ENCODE measurements at places on chromosomes 13 and 19.

DNA sequence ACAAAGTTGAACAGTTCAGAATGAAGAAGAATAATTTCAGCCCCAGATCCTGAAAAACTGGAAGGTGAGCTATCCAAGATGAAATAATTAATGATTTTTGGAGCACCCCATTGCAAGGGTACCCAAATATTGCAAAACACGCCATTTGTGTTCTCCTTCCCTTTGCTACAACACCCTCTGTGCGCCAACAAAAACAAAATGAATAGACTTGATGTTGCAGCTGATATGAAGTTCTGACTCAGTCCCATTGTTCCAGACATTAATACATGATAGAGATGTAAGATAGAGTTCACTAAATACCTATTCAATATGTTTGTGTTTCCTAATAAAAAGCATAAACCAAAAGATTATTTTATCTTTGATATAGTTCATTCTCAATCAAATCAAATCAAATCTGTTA is 287.5 kb upstream of the SOX21 start:
- no peak for DNase-seq

GRCh38 chr19:17883627-17884410 is 12.1 kb downstream of the SLC5A5 start:
- DNase-seq = no peak

- DNase-seq = no peak
Measured at GRCh38 chr13:42392716-42393572, 121.0 kb downstream of the AKAP11 start.

DNA sequence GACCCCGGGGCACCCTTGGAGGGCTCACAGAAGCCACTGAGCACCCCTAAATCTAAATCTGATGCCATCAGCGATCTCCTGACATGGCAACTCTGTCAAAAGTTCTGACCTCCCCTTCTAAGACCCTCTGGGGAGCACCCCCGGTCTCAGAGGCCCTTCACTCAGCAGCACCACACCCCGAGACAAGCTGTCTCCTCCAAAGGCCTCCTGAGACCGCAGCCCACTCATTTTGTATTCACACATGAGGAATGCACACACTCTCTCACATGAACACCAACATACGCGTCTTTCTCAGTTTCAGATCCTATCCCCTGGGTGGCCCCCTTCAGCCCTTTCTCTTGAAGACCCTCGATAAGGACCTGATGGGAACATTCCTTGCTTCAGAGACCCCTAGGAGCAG is 2.6 kb downstream of the NDUFA11 start:
- DNase-seq = no peak

DNA sequence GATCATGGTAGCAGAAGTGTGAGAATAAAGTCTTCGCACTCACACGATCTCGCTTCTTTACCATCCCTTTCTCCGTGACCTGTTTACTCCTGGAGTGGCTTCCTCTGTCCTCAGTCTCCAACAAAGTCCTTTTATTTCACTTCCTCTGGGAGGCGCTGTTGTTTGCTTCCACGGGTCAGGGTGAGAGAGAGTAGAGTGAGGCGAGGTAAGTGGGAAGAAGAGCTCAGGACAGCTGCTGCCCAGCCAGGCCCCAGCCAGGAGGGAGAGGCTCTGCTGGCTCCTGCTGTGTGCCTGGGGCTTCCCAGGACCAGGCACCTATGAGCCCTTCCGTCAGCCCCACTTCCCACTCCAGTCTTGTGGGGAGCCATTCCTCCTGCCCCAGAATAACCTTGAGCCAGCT is 242.1 kb downstream of the FGF9 start:
- DNase-seq = no peak

DNA sequence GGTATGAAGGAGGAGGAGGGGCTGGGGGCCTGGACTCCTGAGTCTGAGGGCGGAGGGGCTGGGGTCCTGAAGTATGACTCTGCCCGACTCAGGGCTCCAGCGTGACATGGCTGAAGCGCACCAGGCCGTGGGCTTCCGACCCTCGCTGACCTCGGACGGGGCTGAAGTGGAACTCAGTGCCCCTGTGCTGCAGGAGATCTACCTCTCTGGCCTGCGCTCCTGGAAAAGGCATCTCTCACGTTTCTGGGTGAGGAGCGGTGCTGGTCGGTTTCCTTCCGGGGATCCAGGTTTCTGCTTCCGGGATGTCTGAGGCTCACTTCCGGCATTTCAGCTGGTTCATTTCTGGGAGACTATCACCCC is 1.2 kb downstream of the CPT1C start:
- DNase-seq = no peak

- DNase-seq = no peak
Measured at GRCh38 chr19:52648336-52649016, 10.3 kb upstream of the ZNF83 start.

GRCh38 chr19:13797870-13798269 is 2.6 kb downstream of the ZSWIM4 start:
- no peak for DNase-seq

DNA sequence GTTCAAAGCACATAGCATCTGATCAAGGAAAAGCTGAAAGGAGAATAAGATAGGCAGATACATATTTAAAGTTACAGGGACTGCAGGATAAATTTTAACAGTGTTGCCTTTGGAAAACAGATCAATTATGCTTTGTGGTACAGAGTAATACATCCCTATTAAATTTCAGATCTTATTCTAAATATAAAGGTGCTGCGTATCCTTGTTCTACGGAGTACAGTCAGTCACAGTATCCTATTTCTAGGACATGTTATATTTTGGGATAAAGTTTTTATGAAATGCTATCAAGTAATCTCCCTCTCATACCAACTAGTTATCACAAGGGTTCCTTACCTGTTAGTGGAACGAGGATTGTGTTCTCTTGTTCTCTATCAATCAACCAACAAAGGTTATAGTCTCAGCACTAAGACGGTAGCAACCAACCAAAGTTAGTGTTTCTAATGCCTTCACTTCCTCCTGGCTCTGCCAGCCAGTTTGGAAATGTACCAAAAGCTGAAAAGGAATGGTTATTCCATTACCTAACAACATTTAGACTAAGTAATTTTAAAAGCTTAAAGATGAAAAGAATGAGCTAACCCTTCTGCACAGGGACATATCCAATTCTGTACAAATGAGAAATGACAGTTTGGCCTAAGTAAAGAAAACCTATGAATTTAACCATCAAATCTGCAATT is 35.2 kb downstream of the TSC22D1 start:
- no peak for DNase-seq

- no peak for DNase-seq
Measured at GRCh38 chr13:33958964-33959363, 141.0 kb downstream of the RFC3 start.

DNA sequence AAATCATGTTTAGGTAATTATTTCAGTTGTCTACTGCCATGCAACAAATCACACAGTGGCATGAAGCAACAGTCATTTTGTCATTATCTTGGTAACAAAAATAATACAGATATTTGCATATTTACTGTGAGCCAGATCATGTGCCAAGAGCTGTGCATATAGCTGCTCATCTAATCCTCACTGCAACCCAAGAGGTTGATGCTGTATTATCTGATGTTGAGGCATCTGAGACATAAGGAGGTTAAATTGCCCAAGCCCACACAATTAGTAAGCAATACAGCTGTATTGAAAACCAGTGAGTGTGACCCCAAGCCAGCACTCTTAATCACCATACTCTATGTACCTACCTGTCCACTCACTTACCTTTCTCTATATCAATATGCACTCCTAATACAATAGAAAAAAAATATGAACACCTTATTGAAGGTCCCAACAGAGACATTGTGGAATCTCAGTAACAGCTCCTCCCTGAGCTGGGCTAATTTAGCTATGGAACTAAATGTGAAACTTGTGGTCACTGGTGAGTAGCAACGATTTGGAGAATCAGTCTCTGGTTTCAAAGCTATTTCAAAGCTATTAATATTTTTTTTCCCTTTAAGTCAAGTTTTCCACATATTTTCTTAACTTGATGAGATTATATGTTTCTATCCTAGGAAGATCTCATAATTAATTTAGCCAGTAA is 185.2 kb downstream of the KLF12 start:
- DNase-seq = no peak

- peak; percentile 64 for DNase-seq
Measured at GRCh38 chr19:14632286-14632685, 42.4 kb downstream of the ADGRE3 start.

DNA sequence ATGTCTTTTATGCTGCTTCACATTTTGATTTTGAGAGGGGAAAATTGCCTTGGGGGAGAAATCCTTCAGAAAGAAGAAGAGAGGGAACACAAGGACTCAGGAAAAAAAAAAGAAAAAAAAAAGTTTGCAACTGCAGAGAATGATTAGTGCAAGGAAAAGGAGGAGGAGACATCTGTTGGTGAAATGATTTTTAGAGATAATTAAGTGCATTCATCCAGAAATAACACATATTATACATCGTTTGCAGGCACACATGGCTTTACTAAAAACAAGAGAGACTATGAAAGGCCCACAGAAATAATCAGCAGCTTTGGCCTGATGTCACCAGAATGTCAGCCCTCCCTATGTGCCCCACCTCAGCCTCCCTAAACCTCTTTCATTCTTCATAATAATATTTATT is 1058.2 kb downstream of the PCDH9 start:
- no peak for DNase-seq

DNA sequence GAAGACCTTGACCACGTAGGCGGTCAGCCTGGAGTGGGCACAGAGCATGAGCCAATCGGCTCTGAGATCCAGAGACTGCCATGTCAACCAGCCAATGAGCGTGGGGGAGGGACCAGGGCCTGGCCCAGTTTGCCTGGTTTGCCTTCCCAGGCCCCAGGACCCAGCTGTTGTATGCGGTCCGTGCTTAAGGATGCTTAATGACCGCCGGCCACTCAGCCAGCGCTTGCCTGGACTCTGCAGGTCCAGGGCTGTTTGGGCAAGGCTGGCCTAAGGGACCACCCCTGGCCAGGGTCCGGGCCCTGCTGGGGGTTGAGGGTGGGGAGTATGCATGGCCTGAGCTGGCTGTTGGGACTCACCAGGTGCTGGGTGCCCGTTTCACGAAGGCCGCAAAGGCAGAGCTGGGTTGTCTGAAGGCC is 23.1 kb upstream of the TNFSF14 start:
- no peak for DNase-seq

DNA sequence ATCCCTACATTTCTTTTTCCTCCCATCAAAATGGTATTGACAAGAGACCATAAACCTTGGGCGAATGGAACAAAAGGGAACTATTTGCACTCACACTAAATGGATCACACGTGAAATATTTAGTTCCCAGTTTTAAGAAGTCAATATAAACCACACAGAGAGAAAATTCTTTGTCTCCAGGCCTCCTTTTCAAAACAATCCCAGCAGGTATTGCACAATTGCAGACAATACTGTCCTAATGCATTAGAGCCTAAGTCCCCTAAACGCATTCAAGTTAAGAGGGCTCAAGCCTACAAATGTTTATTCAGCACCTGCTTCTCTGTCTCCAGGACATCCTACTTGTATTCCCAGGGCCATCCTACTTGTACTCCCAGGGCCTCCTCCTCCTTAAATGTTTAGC is 1.3 kb upstream of the B3GLCT start:
- DNase-seq = no peak

DNA sequence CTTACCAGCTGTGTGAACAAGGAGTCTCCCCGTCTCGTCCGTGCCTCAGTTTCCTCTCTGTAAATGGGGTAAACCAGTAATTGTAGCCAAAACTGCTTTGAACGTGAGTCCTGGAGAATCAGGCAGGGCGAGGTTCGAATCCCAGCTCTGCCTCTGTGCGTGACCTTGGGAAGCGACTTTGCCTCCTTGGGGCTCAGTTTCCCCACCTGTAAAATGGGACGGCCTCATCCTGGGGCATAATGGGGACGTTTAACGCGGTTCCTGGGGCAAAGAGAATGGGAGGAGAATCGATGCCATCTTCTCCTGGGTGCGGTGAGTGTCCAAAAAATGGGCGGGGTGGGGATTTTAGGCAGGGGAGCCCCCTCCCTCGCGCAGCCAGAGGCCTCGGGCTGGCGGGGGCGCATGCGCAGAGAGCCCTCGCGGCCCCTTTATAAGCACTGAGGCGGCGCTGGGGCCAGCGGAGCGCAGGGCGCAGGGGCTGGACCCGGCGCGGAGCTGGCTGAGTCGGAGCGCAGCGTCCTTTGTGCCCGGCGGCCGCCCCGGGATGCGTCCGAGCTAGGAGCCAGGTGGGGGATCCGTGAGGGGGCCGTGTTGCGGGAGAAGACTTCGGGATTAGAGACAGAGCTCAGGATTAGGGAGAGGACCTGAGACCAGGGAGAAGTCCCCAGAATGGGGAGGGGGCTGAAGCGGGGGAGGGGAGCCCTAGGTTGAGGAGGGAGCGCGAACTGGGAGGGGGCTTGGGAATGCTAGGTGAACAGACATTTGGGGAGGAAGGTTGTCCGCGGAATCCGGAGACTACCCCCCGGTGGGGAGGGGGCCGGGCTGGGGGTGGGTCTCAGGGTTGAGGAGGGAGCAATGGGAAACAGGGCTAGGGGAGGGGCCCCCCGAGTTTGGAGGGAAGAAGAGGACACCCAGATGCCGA is at the start of gene NCAN:
Gene NCAN, plus strand, starts transcription at position 460 of the 922 bp plus-strand sequence. CDS start 4,996 bp downstream, outside the sequence.
- DNase-seq = no peak

DNA sequence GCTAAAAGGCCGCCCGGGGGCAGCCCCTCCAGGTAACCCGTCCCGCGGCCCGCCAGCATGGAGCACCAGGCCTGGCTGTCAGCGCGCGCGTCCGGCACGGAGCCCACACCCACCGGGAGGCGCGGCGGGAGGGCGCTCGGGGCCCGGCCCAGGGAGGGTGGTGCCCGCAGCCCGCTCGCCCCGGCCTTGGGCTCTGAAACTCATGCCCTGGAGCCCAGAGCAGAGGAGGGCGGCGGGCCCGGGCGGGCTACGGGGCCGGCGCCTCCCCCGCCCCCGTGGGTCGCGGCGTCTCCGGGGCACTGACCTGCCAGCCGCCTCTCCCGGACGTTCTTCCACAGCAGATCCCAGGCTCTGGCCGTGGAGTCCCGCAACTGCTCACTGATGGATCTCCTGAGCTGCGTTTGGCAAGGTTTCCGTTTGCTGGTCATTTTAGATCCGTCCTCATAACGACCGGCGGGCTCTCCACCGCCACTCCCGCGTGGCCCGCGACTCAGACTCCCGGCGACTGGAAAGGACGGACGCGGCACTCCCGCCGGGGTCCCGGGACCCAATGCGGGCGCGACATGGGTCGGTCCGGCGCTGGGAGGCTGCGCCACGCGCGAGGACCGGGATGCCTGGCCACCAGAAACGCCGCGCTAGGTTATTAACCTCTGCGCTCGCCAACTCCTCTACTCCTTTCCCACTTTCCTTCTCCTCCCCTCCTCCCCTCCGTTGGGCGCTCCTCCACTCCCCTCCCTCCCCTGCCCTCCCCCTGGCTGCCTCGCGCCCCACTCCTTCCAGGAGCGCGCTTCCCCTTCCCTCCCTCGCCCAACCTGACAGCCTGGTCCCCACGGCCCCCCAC is 64.7 kb upstream of the STARD13 start:
- DNase-seq = peak; percentile 55

Data from RKO (cell line).